Left ventricle myocardium inferior (tissue), 1 donor: ENCODE measurements at places on chromosomes 5 and 9. TPM values are rescaled to one million over a fixed set of nuclear protein-coding genes. Genes with fewer than 3 reads are reported as not detected.

- DNase-seq: no peak
Measured at GRCh38 chr9:131960851-131961495, 118.7 kb downstream of the MED27 start.

- no peak for DNase-seq
Measured at GRCh38 chr5:59592101-59592500, 301.4 kb downstream of the PDE4D start.

DNA sequence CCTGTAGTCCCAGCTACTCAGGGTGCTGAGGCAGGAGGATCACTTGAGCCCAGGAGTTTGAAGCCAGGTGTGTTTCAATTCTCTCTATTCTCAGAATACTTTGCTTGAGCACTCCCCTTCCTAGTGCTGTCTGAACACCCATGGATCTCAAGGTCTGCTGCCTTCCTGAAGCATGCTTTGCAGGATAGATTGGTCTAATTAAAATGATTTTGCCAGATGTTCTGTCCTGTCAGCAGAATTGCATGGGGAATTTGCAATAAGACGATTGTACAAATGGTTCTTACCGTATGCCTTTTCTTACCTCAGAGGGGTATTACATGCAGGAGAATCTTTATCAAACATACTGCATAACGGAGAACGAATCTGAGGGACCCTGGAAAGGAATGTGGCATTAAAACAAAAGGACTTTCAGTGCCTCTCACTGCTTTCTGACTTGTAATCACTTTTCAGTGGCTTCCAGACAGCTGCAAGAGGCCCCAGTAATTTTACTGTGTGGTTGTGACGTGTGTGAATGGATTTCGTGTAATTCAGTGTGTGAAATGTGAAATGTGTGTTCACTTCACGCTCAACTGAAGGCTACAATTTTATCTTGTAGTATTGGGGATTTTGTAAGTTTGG is 587.2 kb upstream of the SEMA6A start:
- no peak for DNase-seq

The STOM gene
- total RNA-seq: 165 TPM

The CFAP77 gene
- 2.5 TPM for total RNA-seq

The GPR151 gene
- total RNA-seq: not detected

The STK10 gene
- total RNA-seq: 5.3 TPM

The MSMP gene
- not detected for total RNA-seq
